LHCN-M2 (cell line): ENCODE measurements at places on chromosomes 12 and 14. TPM values are rescaled to one million over a fixed set of nuclear protein-coding genes. Genes with fewer than 3 reads are reported as not detected.

- DNase-seq: peak; percentile 65
Observed at GRCh38 chr14:69077841-69078240, 75.1 kb downstream of the DCAF5 start.

- DNase-seq: no peak
Observed at GRCh38 chr14:93510056-93510455, 79.3 kb downstream of the UNC79 start.

GRCh38 chr14:89564286-89564957 is 147.4 kb upstream of the FOXN3 start:
- DNase-seq: peak; percentile 55

DNA sequence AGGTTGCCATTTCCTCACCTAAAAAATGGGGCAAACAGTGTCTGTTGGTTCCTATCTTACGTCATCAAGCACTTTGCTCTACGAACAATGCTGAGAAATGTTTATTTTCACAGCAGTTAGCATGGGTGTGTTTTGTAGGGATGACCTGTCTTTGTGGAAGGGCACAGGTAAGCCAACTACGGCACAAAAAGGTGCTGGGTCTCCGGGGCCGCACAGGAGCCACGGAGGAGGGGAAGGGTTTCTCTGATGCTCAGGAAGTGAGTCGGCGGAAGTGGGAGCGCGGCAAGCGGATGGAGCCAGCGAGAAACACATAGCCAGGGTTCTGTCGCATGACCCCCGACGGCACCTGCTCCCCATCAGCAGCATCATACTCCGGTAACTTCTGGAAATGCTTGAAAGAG is 65.6 kb upstream of the TCL1B start:
- no peak for DNase-seq

- no peak for DNase-seq
Observed at GRCh38 chr12:119005085-119005484, 23.7 kb downstream of the SRRM4 start.

DNA sequence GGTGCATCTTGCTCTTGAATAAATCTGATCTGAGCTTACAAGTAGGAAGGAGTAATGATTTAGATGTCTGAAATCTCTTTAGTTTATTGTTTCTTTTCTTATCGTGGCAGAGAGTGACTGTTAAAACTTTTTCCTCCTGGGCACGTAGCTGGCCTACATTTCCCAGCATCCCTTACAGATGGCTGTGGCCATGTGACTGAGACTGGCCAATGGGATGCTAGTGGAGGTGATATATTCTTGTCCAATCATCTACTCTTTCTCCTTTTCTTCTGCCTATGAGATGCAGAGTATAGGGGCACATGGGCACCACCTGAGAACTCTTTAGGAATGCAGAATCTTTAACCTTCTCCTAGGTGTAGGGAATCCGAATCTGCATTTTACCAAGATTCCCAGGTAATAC is 237.3 kb downstream of the RGS6 start:
- DNase-seq: no peak

- no peak for DNase-seq
Observed at GRCh38 chr12:104775731-104776231, 182.3 kb downstream of the SLC41A2 start.

GRCh38 chr14:91983588-91983987 is 36.1 kb upstream of the FBLN5 start:
- no peak for DNase-seq

- DNase-seq: no peak
Observed at GRCh38 chr12:13377698-13378097, 181.2 kb downstream of the EMP1 start.

DNA sequence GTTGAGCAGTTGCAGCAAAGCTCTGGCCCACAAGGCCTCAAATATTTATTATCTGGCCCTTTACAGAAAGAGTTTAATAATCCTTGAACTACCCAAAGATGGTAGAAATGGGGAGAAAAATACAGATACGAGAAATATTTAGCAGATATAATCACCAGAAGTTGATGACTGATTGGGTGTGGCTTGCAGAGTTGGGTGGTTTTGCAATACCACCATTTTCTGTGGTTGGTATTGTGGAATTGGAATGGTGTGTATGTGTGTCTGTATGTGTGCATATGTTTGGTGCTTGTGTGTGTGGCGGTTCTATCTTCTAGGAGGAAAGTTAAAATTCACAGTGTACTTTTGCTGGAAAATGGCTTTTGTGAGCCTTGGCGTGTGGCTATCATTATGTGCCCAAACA is 85.4 kb upstream of the MANSC4 start:
- DNase-seq: peak; percentile 67

DNA sequence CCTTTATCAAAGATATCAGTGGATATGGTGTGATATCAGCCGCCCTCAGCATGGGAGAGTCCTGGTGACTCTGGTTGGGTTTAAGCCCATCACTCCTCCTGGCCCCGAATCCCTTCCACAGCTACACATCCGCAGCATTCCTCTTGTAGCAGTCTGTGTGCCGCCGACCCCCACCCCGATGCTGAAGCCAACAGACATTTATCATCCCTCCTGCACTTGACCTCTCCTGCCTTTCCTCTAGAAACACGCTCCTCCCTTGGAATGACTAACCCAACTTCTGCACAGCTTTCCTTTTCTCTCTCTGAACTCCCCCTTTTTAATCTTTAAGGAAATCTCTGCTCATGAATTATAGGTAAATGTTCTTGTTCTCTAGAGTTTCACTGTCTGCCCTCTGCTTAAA is 250.9 kb upstream of the FOXN3 start:
- DNase-seq: no peak

GRCh38 chr12:49903351-49903699 is 375 bp downstream of the FAIM2 start:
- DNase-seq: no peak

DNA sequence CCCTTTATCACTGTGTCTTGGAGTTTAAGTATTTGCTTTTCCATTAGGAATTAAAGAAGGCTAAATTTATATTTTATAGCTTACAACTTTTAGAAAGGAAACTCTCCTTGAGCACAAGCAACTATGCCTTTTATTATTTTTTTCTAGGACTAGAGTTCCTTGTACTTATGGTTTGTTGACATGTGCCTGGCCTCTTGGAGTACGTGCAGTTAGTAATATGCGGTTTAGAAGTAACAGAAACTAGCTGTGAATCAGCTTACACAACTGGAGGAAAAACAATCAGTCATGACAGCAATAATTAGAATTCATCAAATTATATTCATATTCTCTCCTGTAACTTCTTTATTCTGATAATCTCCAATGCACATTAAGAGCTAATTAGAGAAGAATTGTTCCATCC is 428.7 kb downstream of the AEBP2 start:
- DNase-seq: peak; percentile 14

GRCh38 chr12:107515446-107515958 is 170.1 kb upstream of the PWP1 start:
- peak; percentile 95 for DNase-seq

DNA sequence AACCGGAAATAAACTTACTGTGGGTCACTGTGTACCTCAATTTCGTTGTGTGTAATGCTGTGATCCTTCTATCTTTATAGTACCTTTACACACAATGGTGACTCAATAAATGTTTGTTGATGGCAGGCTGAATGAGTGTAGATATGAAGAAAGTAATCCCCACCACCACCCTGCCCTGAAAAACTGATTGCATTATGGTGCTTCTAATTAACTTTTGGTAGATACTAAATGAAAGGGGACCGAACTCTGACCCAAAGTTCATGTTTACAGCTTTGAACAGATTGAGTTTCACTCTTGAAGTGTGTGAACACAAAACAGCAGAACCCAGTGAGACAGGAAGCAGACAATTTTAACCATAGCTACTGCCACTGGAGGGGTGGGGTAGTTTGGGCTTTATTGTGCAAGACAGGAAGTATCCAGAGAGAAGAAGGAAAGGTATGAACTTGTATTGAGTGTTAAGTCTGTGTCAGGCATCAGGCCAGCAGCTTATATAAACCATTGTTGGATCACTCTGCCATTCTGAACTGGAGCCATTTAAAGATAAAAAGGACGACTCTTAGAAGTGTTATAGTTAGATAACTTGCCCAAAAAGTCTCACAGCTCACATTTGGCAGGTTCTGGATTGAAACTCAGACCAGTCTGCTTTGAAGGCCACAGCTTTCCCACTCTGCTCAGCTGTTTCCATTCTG is 197.0 kb upstream of the AMIGO2 start:
- DNase-seq: peak; percentile 53

DNA sequence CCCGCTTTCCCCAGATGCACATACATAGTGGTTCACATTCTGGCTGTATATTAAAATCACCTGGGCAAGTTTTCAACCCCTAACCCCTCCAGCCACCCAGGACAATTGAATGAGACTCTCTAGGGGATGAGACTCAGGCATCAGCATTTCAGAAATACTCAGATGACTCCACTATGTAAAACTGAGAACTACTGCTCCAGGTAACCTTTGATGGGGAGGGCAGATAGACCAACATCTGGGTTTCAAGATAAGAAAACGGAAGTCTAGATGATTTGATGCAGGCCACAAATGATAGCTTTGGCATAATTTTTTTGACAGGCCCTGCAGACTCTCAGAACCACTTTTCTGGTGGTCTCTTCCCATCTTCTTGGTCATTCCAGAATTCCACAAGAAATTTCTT is 341.1 kb downstream of the EMP1 start:
- no peak for DNase-seq

- DNase-seq: no peak
Observed at GRCh38 chr14:44960646-44961045, 1.1 kb downstream of the KLHL28 start.

GRCh38 chr14:66140213-66140918 is 345.8 kb upstream of the CCDC196 start:
- DNase-seq: no peak

DNA sequence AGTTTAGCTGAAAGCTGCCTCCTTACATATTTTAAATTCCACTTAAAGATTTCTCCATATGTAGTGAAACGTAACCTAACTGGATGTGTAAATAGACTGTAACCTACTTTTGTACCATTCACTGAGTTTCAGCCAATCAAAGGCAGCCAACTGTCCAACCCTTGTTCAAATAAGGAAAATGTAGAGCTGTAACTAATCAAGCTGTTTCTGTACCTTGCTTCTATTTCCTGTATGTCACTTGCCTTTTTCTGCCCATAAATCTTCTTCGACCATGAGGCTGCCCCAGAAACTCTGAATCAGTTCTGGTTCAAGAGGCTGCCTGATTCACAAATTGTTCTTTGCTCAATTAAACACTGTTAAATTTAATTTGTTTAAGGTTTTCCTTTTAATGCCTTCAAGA is 6.3 kb downstream of the SLC7A8 start:
- no peak for DNase-seq

GRCh38 chr12:92403210-92404175 is 257.8 kb upstream of the BTG1 start:
- DNase-seq: peak; percentile 88

GRCh38 chr12:50706606-50707005 is 57.3 kb upstream of the ATF1 start:
- no peak for DNase-seq

DNA sequence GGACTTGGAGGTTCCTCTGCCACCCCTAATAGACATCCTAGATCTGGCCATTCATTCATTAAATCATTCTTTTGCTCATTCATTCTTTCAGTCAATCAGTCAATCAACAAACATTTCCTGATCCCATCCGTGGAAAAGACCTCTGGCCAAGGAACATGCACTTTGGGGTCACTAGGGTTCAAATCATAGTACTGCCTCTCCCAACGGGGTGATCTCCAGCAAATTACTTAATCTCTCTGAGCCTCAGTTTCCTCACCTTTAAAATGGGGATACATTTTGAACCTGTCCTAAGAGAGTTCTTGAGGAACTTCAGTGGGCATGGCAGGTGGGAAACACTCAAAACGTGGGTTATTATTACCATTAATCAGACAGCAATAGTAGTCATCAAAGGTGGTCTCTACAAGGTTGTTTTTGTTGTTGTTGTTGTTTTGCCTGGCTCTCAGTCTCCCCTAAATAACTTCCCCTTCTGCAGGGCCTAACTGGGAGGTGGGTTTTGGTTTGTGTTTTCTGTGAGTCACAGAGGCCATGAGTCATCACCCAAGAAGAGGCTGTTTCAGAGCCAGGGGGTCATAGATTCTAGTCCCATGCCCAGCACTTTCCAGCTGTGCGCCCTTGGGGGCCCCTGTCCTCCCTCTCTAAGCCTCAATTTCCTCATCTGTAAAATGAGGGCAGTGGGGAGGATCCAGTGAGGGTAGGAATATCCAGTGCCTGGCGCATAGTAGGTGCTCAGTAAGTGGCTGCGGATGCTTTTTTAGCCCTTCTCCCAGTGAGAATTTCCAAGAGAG is 16.9 kb upstream of the FAM222A start:
- DNase-seq: peak; percentile 6

DNA sequence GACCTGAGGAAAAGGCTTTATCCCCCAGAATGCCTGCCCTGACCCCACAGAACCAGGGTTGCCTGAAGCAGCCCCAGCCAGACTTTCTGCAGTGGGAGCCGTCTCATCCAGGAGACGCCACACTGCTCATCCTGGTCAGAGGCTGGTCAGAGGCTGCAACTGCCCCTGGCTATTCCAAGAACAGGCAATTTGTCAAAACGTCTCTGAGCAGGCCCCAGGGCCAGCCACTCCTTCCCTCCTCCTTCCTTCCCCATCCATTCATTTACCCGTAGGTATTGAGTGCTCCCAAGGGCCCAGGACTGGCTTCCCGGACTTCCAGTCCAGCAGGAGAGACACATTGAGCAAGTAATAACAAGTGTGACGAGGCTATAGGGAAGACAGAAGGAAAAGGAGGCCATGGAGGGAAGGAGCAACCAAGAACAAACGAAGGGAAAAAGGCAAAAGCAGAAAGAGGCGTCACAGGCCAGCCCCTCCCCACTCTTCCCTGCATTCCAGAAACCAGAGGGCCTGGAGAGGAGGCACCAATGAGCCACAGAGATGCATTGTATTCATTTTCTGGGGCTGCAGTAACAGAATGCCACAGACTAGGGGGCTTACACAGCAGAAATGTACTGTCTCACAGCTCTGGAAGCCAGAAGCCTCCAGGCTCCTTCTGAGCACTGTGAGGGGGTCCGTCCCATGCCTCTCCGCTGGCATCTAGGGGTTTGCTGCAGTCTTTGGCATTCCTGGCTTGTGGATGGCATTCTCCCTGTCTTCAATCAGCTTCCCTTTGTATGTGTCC is 21.0 kb upstream of the CD9 start:
- peak; percentile 61 for DNase-seq

GRCh38 chr12:14846042-14846587 is 2.8 kb upstream of the ART4 start:
- DNase-seq: no peak

- DNase-seq: peak; percentile 25
Observed at GRCh38 chr12:101697930-101698799, 725 bp downstream of the CHPT1 start.

GRCh38 chr12:121086781-121087295 is 45.8 kb upstream of the P2RX7 start:
- no peak for DNase-seq

GRCh38 chr14:101819251-101819990 is 57.9 kb downstream of the PPP2R5C start:
- no peak for DNase-seq

GRCh38 chr12:126268222-126268621 is 1203.0 kb downstream of the AACS start:
- no peak for DNase-seq

The ZCCHC8 gene
- total RNA-seq: 14.6 and 15.1 TPM in 2 replicates

The KTN1 gene
- 168 and 182 TPM in 2 replicates for total RNA-seq

The TBX5 gene
- total RNA-seq: not detected in 2 replicates

The ZFP36L1 gene
- total RNA-seq: 238 and 342 TPM in 2 replicates

The TSPAN19 gene
- total RNA-seq: 0.06 TPM in 2 replicates

The CPNE6 gene
- total RNA-seq: not detected in 2 replicates

The RNF212B gene
- not detected in 2 replicates for total RNA-seq

The LTB4R gene
- 0.90 and 1.7 TPM in 2 replicates for total RNA-seq

The PUS7L gene
- 44.9 and 52.8 TPM in 2 replicates for total RNA-seq

The PLCZ1 gene
- total RNA-seq: not detected in 2 replicates

The MYO1A gene
- total RNA-seq: 0.06 TPM in 1 of 2 replicates, not detected in the other

The ORMDL2 gene
- total RNA-seq: 17.2 and 19.7 TPM in 2 replicates

The KRT75 gene
- total RNA-seq: not detected in 2 replicates

The KCNC2 gene
- total RNA-seq: not detected in 2 replicates

The CCDC177 gene
- total RNA-seq: not detected in 2 replicates

The TMEM229B gene
- total RNA-seq: 0.06 TPM in 1 of 2 replicates, not detected in the other
